ENCODE measurements at places on chromosomes 1 and 21.

DNA sequence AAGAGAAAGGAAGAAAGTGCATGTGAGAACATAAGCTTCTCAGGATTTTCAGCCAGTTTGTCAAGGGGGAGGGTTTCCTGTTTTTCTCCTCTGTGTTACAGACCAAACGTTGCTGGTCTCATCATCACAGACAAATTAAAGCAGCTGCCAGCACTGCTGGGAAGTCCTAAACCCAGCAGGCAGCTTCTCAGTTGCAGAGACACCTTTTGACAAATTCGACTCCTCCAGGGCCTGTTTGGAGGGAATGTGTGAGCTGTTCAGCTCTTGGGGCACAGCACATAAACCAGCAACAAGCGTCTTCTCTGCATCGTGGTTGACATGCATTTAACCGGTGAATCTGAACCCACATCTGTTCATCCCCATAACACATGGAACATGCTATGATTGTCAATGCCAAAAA is 454.6 kb upstream of the RUNX1 start:
- no peak for DNase-seq

DNA sequence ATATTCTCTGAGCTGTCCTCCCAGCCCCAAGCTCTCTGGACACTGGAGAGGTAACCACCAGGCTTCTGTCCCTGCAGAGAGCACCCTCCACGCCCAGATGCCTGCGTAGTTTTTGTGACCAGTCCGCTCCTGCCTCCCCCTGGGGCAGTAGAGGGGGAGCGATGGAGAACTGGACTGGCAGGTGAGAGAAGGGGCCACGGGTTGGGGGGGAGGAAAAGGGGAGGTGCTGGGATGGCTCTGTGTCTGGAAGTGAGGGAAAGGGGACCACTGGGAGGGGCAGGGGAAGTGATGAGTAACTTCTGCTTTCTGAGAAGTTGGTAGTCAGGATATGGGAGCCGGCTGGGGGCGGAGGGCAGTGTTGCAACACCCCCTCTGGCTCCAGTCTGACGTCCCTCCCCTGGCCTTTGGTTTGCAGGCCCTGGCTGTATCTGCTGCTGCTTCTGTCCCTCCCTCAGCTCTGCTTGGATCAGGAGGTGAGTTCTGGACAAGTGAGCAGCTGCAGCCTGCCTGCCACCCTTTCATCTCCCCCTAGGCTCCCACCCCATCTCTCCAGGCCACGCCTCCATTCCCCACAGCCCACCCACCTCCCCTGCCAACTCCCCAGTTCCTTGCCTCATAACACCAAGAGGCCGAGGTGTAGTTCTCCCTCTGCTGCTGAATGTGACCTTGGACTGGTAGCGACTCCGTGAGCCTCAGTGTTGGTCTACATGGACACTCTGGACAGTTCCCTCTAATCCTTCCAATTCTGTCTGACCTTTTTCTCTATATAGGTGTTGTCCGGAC is 3.1 kb downstream of the ADAMTSL4 start:
- no peak for DNase-seq

GRCh38 chr1:212158912-212159796 is 123.6 kb downstream of the DTL start:
- DNase-seq = no peak

GRCh38 chr1:224761245-224761644 is 145.1 kb downstream of the CNIH3 start:
- no peak for DNase-seq

GRCh38 chr1:29527314-29528004 is 291.1 kb downstream of the PTPRU start:
- no peak for DNase-seq

DNA sequence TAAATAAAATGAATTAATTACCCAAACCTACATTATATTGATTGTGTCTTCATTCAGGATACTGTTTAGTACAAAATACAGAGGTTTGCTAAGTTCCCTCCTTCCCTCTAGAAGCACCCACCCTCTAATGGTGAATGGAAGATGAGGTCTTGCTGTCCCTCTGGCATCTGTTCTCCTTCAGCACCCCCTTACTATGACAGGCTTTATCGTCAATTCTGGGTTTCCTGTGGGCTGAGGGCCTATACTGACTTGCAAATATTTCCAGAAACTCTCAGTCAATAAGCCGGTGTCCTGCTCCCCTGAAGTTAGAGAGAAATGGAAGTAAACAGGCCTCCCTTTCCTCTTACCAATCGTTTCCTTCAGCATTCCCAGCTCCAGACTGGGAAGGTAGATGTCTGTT is 13.2 kb downstream of the LAX1 start:
- no peak for DNase-seq

DNA sequence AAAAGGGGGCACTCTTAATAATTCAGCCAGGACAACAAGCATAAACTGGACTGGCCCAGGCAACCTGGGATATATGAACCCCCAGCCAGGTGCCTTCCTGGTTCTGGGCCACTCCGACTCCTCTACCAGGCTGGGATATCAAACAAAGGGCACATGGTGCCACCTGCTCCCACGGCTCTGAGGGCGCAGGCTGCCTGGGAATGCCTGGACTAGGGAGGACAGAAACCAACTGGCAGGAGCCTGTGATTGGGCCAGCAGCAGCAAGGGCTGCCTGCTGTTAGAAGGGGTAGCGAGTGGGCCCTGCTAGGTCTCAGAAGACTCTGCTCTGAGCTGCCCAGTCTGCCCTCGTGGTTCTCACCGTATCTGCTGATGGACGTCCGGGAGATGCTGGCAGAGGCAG is 123.2 kb upstream of the CD34 start:
- no peak for DNase-seq

DNA sequence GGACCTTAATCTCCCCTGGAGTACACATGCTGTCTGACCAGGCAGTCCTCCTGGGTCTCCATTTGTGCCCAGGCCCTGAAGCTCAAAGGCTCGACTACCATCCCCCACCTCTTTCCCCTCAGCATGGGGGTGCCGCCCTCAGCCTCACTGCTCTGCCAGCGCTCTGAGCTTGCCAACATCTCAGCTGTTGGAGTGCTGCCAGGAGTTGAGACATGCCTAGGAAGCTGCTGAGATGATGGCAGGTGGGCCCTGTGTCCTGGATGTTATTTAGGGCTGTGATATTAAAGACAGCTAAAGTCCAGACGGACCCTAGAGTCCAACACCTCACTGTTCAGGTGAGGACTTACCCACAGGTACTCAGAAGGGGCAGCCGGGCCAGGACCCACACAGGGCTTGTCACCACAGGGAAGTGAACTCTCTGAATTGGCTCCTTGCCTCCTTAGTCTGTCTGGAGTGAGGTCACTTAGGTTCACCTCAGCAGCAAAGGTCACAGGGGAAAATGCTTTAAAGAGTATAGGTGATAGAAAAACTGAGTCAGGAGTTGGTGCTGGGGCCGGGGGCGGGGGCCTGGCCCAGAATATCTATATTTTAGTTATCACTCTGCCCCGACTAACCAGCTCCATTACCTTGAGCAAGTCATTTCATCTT is 19.7 kb upstream of the KCNC4 start:
- no peak for DNase-seq

GRCh38 chr1:33626801-33627200 is 154.4 kb downstream of the ZSCAN20 start:
- no peak for DNase-seq

- DNase-seq = no peak
These were observed 49.2 kb upstream of the ZC3H12A start for GRCh38 chr1:37425221-37425620.

GRCh38 chr1:9115351-9116205 is 13.3 kb downstream of the GPR157 start:
- no peak for DNase-seq

- no peak for DNase-seq
These were observed 28.6 kb downstream of the ERG start for GRCh38 chr21:38469642-38470041.

- DNase-seq = no peak
These were observed 203.2 kb upstream of the USP24 start for GRCh38 chr1:55418208-55419000.

GRCh38 chr21:36507397-36508018 is 27.6 kb upstream of the CLDN14 start:
- no peak for DNase-seq

DNA sequence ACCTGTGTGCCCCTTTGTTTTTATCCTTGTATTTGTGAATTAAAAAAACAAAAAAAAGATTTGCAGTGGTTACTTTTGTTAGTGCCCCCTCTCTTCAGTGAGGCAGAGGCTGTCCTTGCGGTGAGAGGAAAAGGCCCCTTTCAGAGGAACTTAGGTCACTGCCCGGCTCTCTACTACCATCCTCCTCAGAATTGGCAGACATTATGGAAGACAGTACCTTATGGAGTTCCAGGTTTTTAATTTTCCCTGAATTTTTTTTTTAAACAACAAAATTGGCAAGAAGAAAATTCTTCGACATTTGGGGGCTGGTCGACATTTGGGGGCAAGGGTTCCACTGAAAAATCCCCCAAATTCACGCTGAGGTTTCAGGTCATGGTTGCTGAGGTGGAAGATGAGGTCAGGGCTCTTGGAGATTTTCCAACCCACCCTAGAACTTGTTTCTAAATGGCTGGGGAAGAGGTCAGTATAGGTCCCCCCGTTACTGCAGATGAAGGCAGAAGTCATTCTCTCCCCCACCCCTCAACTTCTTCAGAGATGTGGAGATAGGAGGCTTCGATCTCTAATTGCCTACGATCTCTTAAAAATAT is 5.3 kb downstream of the RXFP4 start:
- no peak for DNase-seq

DNA sequence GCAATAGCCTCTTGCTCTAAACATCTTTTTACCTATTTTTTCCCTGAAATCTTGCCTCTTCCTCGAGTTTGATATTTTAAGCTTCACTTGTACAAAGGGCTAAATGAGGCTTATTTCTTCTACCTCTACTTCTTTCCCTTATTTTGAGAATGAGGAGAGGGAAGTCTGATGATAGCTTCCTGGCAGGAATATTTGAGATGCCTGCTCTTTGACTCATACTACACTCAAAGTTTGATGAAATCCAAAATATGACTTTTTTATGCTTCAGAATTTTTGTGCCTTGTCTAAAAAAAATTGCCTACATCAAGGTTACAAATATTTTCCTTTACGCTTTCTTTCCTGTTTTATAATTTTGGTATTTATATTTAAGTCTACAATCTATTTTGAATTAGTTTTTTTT is 624.4 kb upstream of the PLXNA2 start:
- no peak for DNase-seq

- no peak for DNase-seq
These were observed 13.5 kb upstream of the PEX10 start for GRCh38 chr1:2425892-2426291.

DNA sequence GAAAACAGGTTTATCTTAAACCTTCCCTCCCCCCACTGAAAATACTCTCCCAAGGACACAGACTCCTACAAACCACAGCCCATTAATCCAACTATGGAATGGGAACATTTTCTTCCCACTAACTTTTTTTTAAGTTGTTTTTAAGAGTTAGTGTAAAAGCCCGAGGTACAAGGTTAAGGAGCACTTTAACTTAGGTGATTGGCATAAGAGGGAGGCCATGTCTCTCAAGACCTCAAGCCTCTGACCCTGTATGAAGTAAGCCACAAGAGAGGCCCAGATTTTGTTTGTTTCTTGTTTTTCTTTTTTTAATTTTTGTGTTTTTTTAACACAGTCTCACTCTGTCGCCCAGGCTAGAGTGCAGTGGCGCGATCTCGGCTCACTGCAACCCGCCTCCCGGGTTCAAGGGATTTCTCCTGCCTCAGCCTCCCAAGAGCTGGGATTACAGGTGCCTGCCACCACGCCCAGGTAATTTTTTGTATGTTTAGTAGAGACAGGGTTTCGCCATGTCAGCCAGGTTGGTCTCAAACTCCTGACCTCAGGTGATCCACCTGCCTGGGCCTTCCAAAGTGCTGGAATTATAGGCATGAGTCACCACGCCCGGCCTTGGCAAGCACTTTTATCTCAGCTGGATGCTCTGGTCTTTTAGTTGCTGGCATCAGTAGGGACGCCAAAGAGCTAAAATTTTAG is 14.4 kb downstream of the ARMH1 start:
- DNase-seq = no peak

- DNase-seq = no peak
These were observed 242.1 kb downstream of the SLC45A1 start for GRCh38 chr1:8560035-8560434.

DNA sequence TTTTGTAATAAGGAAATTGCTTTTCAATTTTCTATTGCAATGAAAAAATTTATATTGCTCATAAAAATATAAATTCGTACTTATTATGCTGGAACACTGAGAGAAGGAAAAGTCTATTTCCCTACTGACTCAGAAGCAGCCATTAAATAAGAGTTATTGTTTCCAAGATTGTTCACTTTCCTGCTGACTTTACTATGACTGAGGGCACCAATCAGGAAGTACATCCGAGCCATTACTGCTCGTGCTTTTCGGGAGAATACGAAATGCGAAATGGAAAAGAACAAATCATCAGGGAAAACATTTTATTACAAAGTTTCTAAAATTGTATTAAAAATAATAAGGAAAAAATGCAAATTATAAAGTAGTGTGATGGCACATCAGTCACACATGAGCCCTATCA is 204.8 kb downstream of the AKT3 start:
- no peak for DNase-seq
